ENCODE measurements at places on chromosomes 1 and 21.

GRCh38 chr1:223765036-223765718 lies 52.8 kb downstream of the CAPN2 start:
- no peak for DNase-seq

- DNase-seq = no peak
Measured at GRCh38 chr1:240190881-240191401, 99.3 kb downstream of the FMN2 start.

DNA sequence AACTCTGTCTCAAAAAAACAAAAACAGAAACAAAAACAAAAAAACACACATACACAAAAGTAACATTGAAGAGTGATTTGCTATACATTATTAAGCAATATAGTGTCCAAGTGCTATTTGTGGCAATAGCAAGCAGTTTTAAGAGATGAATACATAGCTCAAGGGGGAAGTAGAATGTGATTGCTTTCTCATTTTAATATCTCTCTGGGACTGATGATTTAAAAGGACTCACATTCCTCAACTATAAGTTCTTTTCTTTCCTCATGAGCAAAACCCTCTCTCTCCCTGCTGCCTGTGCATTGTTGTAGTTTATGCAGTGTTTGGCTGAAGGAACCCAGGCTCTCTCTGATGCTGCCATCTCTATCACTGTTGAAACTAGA lies 47.0 kb upstream of the CSF1 start:
- DNase-seq = no peak

DNA sequence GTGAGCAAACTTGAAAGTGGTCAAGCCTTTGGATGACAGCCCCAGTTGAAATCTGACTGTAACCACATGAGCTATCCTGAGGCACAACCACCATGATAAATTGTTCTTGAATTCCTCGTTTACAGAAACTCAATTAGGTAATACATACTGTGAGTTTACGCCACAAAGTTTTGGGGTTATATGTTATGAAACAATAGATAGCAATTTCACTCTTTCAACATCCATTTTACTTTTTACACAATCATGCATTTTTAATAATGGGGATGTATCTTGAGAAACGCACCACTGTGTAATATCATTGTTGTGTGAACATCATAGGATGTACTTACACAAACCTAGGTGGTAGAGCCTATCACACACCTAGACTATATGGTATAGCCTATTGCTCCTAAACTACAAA lies 35.4 kb downstream of the OR2C3 start:
- DNase-seq = no peak

DNA sequence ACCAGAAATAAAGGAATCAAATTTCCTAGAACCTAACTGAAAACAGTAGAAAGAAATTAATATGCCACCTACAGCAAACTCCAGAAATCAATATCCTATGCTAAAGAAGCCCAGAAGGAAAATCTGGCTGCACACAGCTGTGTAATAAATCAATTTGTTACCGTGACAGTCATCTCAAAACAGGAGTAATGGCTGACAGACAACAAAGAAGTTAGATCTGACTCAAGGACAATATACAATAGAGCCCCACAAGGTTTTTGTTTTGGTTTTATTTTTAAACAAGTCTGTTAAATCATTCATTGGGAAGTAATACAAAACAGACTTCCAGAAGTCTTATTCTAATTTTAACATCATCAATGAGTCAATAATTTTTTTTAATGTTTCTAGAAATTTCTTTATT lies 168.4 kb downstream of the RERE start:
- DNase-seq = no peak
